ENCODE measurements at places on chromosomes 2 and 18.

- DNase-seq = no peak
These were observed 69.0 kb downstream of the CTAGE1 start for GRCh38 chr18:22348521-22349316.

DNA sequence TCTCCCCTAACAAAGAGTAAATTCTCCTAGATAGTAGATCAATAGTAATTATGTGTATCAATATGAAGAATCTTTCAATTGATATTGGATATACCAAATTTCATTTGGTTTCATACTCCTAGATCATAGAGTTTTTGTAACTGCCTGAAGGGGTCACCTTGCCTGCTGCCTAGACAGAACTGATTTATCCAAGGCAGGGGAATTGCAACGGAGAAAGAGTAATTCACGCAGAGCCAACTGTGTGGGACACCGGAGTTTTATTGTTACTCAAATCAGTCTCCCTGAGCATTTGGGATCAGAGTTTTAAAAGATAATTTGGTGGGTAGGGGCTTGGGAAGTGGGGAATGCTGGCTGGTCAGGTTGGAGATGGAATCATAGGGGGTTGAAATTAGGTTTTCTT, 92.2 kb upstream of the SLC8A1 start:
- no peak for DNase-seq

- no peak for DNase-seq
These were observed 229.7 kb downstream of the KLHL29 start for GRCh38 chr2:23614701-23615100.

DNA sequence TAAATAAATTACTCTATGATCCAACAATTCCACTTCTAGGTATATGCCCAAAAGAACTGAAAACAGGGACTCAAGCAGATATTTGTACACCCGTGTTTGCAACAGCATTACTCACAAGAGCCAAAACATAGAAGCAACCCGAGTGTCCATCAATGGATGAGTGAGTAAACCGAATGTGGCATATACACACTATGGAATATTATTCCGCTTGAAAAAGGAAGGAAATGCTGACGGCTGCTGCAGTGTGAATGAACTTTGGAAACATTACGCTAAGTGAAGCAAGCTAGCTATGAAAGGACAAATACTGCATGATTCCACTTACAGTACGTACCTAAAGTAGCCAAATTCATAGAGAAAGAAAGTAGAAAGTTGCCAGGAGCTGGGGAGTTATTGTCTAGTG, 32.2 kb downstream of the MREG start:
- no peak for DNase-seq

GRCh38 chr2:222450021-222450420, 25.7 kb downstream of the SGPP2 start:
- DNase-seq = no peak

- no peak for DNase-seq
These were observed 630.5 kb upstream of the FANCL start for GRCh38 chr2:58871469-58872142.

DNA sequence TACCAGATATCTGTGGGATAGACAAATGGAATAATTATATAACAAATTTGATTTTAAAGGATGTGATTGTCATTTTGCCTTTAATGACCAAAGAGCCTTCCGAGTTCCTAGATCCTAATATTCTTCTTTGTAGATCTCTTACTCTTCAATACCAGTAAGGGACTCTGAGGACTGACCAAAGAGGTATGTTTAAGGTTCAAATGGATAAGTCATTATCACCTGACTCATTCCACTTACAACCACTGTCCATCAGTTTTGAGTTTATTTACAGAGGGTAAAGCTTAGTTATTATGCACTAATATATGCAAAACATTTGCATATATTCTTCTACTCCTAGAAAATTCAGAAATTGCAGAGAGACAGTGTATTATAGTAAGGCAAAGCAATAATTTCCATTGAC, 62.7 kb downstream of the CCDC148 start:
- no peak for DNase-seq

- DNase-seq = no peak
These were observed 150.6 kb downstream of the PRPF40A start for GRCh38 chr2:152566728-152567069.

GRCh38 chr2:71877636-71878035, 270.0 kb downstream of the CYP26B1 start:
- DNase-seq = no peak

GRCh38 chr18:70273021-70273420, 15.8 kb upstream of the SOCS6 start:
- DNase-seq = no peak

DNA sequence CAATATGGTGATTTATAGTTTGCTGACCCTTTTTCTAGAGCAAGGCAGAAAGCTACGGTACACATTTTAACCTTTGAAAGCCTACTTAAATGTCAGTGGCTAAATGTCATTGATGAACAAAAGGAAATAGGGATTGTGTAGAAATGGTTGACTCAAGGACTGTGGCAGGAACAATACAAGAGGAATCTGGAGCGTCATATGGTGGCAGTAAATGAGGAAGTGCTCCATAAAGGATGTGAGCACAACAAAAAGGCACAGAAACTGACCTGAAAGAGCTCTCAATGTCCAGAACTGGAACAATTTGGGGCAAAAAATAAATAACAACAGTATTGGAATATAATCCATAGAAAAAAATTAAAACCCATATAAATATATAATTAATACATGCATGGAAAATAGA, 443.9 kb upstream of the VRK2 start:
- no peak for DNase-seq

GRCh38 chr2:95761556-95761955, 169.8 kb downstream of the TRIM43 start:
- no peak for DNase-seq

DNA sequence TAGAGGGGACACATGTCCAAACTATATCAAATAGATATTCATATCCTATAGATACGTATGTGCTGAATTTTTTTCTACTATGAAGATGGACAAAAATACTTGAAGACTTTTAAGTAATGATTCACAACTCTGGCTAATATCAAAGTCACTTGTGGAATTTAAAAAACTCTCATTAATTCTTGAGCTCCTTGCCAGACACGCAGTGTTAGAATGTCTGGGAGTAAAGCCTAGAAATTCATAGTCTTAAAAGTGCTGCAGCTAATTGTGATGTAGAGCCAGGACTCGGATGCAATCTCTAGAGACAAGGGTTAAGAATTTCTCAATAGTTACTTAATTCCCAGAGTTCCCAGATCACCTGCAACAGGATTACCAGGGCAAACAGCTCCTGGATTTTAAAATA, 107.4 kb downstream of the ARL6IP6 start:
- peak; percentile 80 for DNase-seq

DNA sequence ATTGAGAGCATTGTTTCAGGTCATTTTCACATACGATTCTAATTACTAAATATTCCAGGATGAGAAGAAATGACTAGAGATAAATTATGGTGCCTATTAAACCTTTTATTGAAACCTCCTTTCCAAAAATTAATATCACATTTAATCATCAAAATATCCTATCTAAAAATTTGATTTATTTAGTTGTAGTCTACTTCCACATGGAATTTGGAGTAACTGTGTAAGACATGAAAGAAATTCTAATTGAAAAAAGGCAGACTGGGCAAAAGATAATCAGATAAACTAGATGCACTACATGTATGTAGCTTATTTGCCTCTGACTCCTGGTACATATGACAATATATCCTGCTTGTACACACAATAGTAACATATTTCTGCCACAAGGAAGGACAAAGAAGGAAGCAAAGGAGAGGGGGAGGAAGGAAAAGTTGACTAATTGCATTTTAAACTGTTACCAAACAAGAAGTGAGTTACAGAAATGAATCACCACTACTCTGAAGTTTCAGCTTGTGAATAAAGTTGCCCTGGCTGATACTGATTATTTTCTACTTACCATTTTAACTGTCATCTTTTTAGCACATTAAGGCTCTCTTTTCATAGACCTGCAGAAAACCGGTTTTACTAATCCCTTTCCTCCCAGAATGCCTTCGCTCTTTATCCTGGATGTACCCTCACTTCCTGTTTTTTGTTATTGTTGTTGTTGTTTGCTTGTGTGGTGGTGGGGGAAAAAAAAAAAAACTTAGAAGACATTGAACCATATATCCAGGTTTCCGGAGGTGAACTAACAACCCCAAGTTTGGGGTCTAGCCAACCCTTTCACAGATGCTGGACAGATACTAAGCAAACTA, 28.4 kb downstream of the NRXN1 start:
- no peak for DNase-seq

DNA sequence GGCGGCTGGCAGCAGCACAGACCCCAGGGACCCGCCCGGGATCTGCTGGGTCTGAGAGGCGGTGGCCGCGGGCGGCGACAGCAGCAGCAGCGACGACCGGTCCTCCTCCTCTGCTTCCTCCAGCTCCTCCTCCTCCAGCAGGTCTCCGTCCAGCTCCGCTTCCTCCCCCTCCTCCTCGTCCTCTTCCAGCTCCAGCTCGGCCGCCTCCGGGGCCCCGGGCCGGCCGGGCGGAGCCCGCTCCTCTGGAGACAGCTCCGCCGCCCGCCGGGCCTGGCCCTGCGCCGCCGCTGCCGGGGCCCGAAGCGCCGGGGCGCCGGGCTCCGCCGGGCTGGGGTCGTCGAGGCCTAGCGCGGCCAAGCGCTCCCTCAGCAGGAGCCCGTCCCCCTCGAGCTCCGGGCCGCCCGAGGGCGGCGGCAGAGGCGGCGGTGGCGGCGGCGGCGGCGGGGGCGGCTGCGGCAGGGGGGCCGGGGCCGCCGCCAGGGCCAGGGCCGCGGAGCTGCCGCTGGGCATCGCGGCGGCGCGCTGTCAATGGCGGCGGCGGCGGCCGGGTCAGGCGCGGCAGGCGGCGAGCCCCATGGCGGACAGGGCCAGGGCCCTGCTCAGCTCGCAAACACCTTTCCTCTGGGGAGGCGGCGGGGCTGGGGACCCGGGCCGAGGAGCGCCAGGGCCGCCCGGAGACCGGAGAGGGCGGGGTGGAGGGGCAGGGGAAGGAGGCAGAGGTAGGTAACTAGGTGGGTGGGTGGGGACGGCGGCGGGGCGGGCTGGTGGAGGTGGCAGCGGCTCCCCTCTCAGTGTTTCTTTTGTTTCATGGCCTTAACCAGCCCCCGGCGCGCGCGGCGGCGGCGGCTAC, 445 bp downstream of the MEX3C start:
- DNase-seq = no peak

DNA sequence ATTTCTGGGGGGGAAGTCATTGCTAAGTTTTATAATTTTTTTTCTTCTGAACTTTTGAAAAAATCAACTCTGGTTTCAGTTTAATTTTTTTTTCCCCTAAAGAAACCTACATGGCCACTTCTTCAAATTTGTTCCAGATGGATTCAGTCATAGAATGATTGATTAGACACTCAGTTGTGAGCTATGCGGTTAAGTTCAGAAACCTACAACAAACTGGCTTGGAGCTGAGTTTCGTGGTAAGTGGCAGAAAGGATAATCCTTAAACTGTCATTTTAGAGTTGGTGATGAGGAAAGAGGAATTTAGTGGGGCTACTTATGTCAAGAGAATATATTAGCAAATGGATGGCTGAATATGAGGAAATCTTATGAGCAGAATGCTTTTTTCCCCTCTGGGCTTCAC, 23.7 kb downstream of the EFEMP1 start:
- DNase-seq = no peak

GRCh38 chr2:25787020-25787419, 91.3 kb downstream of the ASXL2 start:
- no peak for DNase-seq

GRCh38 chr2:196801674-196802261, 2.3 kb upstream of the GTF3C3 start:
- DNase-seq = no peak

DNA sequence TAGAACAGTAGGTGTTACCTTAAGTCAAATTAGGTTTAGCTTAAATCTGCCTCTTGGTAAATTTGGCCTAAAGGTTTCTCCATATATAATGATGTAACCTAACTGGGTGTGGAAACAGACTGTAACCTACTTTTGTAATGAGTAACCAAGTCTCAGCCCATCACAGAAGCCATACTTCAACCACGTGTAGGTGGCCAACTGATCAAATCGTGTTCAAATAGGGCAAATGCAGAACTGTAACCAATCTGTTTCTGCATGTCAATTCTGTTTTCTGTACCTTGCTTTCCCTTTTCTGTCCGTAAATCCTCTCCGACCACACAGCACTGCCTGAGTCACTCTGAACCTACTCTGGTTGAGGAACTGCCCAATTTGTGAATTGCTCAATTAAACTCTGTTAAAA, 34.0 kb upstream of the PLA2R1 start:
- no peak for DNase-seq

DNA sequence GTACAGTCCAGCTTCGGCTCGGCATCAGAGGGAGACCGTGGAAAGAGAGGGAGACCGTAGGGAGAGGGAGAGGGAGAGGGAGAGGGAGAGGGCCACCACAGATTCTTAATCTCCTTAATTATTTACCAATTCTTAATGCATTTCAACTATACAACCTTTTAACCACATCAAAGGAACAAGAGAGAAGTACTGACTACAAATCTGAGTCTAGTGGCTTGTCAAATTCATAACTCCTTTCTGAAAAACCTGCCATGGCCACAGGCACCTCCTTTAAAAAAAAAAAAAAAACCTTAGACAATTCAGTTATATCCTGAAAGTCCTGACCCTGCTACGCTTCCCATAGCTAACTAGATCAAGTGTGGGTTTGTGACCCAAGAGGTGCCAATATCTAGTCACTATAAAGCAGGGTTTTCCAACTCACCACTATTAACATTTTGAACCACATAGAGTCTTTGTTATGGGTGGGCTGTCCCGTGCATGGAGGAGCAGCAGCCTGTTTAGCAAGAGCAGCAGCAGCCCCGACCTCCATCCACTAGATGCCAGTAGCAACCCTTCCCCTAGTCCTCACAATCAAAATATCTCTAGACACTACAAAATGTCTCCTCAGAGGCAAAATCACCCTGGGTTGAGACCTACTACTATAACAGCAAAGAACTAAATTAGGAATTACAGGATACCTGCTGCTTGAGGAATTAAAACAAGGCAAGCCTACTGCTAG, 6.8 kb downstream of the ESCO1 start:
- DNase-seq = no peak

DNA sequence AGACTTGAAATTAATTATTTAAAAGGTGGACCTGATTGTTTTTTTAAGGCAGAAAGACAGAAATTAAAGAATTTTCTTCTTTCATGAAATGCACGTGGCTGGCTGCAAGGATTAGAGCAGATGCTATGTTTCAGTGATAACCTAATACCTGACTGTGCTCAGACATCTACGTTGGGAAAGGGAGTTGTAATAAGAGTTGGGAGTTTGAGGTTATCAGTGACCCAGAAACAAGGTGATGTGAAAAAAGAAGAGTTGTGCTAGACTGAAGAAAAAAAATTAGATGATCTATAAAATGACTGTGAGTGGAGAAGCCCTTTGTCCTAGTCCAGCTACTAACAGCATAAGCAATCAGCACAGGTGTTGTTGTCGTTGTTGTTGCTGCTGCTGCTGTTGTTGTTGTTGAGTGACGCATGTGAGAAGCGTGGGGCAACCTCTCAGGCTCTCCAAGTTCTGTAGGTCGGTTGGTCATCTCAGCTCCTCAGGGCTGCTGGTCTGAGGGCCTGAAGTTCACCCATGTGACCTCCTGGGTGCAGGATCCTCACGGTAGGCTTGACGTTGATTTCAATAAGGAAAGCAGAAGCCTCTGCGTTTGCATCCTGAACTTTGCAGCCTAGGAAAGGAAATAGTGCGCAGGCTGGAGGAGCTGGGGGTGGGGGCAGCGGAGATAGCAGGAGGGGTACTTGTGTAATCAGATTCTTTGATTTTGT, 7.6 kb downstream of the POU3F3 start:
- DNase-seq = no peak

GRCh38 chr2:136179602-136179975, 61.6 kb upstream of the CXCR4 start:
- no peak for DNase-seq

GRCh38 chr18:78703291-78703690, 276.3 kb upstream of the SALL3 start:
- no peak for DNase-seq

Measured in BJ (cell line).